Activated CD4-positive, alpha-beta T cell treated with anti-CD3 and anti-CD28 coated beads, Interleukin-2, amount 50 U/mL, for 48 hours (primary cell): ENCODE measurements at places on chromosomes 7 and 10.
A peak's percentile ranks its signal among the peaks of the same experiment; 100 is the strongest.

DNA sequence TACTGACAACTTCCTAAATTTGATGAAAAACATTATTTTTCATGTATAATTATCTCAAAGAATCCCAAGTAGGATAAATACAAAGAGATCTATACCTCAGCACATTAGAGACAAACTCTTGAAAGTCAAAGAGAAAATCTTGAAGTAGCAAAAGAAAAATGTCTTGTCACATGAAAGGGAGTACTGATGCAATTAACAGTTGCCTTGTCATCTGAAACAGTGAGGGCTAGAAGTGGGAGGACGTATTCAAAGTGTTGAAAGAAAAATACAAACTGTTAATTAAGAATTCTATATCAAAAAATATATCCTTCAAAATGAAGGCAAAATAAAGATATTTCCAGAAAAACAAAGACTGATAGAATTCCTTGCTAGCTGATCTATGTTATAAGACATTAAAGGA is 35.5 kb upstream of the ARHGAP22 start:
- no peak for DNase-seq

GRCh38 chr7:156082048-156083040 is 270.1 kb upstream of the SHH start:
- DNase-seq = no peak

DNA sequence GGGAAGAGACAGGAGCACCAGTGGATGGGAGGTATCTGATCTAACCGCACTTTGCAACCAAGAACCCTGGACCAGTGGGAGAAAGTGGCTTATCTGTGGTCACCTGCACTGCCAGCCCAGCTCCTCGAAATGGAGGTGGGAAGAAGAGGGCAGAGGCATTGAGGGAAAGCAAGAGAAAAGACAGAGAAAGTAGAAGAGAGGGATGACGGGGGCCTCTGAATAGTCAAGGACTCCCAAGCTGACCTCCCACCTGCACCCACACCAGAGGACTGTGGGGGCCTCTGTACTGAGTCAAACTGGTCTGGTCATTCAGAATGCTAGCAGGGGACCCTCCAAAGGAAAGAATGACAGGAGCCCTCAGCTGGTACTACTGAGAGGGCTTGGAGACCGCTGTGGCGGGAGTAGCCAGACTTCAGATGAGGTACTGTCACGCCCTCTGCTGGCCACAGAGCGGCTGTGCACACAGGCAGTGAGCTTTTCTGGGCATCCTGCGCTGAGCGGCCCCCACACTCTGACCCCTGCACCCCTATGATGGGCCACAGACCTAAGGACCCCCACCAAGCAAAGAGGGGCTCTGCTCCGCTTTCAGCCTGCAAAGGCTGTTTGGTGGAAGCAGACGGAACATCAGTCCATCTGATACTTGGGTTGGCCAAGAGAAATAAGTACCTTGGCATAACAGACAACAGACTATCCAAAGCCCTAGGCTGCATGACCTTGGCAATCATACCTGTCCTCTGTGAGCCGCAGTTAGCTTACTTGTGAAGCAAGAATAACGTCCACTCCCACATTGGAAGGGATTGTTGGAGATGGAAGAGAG is 112.9 kb downstream of the COL13A1 start:
- DNase-seq = peak; percentile 70

GRCh38 chr10:124123156-124123555 is 29.8 kb upstream of the CHST15 start:
- no peak for DNase-seq

DNA sequence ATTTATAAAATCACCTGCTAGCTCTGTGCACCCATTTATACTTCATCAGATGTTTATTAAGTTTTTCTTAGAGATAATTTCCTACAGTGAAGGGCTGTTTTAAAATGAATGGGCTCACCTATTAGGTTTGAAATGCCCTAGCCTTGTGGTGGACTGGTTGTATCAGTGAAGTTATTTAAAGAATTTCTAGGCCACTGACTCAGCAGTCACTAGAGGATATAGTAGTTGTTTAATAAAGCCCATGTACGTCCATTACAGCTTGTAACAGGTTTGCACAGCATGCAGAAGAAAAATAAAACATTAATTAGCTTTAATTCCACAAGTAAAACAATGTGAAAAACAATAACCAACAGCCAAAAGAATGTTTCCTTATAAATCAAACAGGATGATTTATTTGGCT is 128.0 kb downstream of the RSU1 start:
- DNase-seq = no peak

DNA sequence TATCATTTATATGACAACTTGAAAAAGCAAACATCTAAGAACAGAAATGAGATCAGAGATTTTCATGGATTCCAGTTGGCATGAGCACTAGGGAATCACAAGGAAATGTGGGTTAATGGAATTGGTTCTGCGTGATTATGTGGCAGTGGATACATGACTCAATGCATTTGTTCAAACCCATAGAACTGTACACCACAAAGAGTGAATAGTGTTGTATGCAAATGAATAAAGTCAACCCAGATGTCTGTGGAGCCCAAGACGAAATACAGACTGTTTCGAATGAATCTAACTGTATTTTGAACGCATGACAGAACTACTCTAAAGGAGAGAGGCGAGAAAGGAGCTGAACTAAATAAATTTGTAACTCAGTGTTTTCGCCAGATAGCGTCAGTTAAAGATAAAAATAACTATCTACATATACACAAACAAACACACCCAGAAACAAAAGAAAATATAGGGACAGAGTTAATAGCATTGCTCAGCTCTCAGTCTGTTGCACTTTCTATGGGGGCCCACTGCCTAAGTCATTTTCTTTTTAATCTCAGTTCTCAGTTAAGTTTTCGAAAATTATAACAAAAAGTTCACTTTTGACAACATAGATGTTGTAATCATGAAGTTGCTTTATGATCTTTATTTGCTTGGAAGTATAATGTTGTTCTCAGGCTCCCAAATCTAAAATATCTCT is 636.7 kb upstream of the SEMA3D start:
- DNase-seq = no peak

- DNase-seq = no peak
Measured at GRCh38 chr7:50818324-50818723, 35.6 kb upstream of the GRB10 start.

DNA sequence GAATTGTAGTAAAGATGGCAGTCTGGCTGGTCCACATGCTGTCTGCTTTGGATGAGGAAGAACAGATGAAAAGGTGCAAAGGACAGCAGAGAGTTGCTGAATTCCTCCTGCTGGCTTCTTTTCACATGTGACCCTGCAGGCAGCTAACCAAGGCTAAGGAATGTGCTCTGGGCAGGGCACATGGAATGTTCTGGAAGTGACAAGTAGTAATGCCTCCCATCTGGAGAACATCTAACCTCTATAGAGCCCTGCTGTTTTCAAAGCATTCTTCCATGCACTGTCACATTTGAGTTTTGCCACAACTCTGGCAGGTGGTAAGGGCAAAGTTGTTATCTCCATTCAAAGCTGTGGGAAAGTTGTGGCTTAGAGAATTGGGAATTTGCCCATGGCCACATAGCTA is 208.8 kb downstream of the STK31 start:
- DNase-seq = no peak

DNA sequence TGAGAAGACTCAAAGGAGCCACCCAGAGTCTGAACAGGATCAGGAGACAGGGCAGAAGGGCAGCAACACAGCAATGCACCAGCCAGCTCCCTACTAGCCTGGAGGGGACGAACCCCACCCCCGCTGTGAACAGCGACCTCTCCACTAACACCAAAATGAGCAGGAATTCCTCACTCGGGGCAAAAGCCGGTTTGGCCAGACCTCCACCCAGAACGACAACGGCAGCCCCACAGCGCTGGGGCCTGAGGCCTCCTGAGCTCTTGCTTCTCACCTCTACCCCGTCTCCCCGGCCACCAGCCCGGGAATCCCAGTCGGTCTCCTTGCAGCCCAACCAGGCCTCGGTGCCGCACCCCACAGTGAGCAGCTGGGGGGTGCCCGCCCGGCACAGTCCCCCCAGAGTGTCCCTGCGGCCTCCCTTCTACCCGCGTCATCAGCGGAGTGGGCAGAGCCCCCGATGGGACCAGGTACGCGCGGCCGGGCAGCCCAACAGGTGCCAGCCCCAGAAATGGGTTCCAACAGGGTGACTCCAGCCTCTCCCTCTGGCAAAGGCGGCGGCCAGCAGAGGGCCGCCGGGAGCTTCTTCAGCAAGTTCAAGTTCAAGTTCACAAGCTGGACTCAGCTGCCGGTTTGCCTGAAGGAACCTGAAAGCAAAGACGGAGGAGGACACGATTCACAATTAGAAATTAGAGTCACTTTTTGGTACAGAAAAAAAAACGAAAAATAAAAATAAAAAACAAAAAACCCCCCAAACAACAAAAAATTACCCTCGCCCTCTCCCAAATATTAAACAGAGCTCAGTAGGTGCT is 129.0 kb downstream of the MARCHF5 start:
- DNase-seq = peak; percentile 9

GRCh38 chr10:47164126-47164799 is 135.7 kb upstream of the GDF10 start:
- no peak for DNase-seq

GRCh38 chr7:156376317-156376716 is 264.3 kb upstream of the RNF32 start:
- no peak for DNase-seq

- no peak for DNase-seq
Measured at GRCh38 chr7:16135658-16136057, 285.7 kb downstream of the CRPPA start.

DNA sequence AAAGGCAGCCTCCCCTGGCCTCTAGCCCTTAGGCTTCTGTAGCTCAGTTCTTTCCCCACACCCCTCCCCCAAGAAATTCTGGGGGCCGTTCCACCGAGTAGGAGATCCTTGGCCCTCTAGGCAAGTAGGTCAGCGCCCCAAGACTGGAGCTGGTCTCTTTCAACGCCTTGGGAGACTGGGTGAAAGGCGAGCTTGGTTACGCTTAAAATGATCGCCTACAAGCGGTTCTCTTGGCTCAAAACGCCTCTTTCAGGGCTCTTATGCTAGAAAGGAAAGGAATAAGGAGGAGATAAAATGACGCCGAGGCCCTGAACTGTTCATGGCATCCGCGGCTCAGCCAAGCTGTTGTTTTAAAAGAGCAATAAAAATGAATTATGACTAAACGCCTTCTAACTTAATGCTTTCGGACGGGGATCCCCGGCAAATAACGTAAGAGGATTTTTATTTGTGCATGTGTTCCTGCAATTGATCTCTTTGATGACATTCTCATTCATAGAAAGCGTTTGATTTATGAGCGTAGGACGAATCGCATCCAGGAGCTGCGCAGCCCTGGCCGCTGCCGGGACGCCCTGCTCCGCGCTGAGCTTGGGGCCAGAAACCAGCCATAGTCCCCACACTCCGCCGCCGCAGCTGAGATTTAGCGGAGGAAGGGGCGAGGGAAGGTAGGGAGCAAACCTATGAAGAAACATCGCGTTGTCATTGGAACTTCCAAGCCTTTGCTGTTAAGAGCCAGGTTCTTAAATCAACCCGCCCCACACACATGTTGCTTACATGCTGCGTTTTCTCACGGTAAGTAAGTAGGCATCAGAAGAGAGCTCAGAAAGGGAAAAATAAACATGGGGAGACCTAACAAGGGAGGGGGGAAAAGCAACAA is 3.0 kb upstream of the HOXA1 start:
- DNase-seq = no peak

DNA sequence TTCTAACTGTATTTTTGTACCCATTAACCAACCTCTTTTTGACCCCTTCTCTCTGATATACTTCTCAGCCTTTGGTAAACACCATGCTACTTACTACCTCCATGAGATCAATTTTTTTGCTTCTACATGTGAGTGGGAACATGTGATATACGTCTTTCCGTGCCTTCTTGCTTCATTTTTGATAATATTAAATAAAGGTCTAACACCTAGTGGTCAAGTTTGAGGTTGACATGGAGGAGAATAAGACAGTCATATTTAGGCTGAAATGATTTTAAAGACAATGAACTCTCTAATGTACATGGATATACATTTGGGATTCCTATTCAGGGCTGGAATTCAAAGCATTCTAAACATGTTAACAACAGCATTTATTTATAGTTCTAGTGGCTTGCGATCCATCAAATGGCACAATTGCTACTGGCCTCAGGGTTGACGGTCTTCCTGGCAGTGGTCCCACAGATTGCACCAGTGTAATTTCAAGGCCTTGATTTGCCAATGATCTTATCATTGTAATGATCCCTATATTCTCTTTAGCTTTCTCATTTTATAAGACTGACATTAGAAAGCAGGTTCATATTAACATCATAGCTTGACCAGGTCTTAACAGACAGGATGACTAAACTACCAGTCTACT is 315.9 kb upstream of the ETV1 start:
- DNase-seq = no peak

GRCh38 chr10:71747551-71748523 is 25.5 kb downstream of the VSIR start:
- no peak for DNase-seq

- no peak for DNase-seq
Measured at GRCh38 chr7:55527307-55527706, 45.0 kb downstream of the VOPP1 start.

GRCh38 chr10:11625019-11625735 is 13.7 kb upstream of the USP6NL start:
- DNase-seq = no peak

- no peak for DNase-seq
Measured at GRCh38 chr10:72164617-72165016, 51.2 kb upstream of the ANAPC16 start.

GRCh38 chr10:74863551-74863950 is 37.2 kb downstream of the KAT6B start:
- DNase-seq = no peak

- no peak for DNase-seq
Measured at GRCh38 chr7:96235281-96235680, 86.6 kb downstream of the SLC25A13 start.

DNA sequence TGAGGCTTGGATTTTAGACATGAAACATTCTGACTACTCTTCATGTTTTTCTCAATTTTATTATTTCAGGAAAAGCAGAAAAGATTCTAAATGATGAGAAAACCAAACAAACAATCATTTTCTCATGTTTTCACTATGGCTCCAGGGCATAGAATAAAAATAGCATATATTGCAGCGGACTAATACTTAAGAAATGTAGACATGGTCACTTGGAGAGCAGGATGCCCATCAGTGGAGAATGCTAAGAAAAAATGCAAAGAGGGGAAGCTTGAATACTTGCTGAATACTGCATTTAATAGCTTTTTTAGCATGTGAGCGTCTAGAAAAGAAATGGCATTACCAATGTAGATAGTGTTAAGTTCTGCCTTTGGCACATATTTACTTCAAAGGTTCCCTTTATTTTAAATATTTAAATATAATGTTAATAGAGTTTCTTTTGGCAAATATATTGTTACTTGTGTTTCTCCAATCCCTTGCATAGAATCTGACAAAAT is 107.9 kb downstream of the PPP1R17 start:
- no peak for DNase-seq

- DNase-seq = no peak
Measured at GRCh38 chr7:103687951-103688350, 241.9 kb upstream of the SLC26A5 start.
